PC-9 (cell line): ENCODE measurements at places on chromosomes 5 and 9.

GRCh38 chr9:37582548-37583157 is 6.5 kb upstream of the FBXO10 start:
- DNase-seq = no peak

GRCh38 chr9:12693141-12693540 is at the start of gene TYRP1:
Gene TYRP1 (plus strand): TSS chr9:12693385. CDS start chr9:12693997, 612 bp downstream.
- DNase-seq = no peak

DNA sequence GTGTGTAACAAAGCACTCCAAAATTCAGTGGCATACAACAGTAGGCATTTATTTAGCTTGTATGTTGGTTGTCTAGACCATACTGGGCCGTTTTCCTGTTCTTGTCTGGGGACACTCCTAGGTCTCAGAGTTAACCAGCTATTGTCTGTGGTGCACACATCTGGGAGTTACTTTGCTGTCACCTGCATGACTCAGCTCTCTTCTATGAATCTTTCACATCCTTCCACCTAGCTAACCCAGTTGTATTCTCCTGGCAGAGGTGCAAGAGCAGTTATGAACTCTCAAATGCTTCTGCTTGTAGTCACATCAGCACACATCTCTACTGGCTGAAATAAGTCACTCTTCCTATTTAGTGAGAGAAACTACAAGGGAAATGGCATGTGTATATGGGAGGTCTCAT is 138.1 kb downstream of the BAAT start:
- no peak for DNase-seq

- no peak for DNase-seq
These were observed 478.8 kb downstream of the CETN3 start for GRCh38 chr5:89930591-89931392.

GRCh38 chr5:180795771-180796313 is 6.8 kb downstream of the MGAT1 start:
- DNase-seq = no peak

DNA sequence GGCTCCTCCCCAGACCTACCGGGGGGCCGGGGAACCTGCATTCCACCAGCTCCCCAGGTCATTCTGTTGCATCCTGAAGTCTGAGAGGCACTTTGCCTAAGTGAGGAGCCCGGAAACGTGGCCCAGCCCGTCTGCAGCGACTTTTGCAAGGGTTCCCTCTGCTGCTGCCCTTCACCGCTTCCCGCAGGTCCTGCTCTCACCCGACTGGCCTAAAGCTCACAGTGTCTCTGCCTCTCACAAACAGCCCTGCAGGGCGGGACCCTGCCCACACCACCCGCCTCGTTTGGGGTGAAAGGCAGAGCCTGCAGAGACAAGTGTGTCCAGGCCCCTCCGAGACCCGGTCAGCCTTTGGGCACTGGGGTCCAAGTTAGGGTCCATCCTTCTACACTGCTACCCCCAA is 9.5 kb upstream of the WDR5 start:
- no peak for DNase-seq
